Left renal cortex interstitium (tissue), 4 donors: ENCODE measurements at places on chromosomes 7 and 10. TPM values are rescaled to one million over a fixed set of nuclear protein-coding genes. Genes with fewer than 3 reads are reported as not detected.

Gene STN1
- polyA plus RNA-seq, result 25.9 TPM

Gene MALRD1
- 2.4 TPM for polyA plus RNA-seq

GRCh38 chr10:17882557-17882956 lies 69.2 kb upstream of the SLC39A12 start:
- DNase-seq, result no peak

GRCh38 chr10:128686630-128687278 lies 560.5 kb upstream of the MKI67 start:
- no peak for DNase-seq

GRCh38 chr7:101126651-101127459 lies at the start of gene SERPINE1:
TSS of gene SERPINE1 (plus strand) at chr7:101127104. CDS start at chr7:101128394, 1,290 bp downstream.
- DNase-seq, result peak; percentile 78

- no peak for DNase-seq
Measured at GRCh38 chr10:90964781-90965465, 44.0 kb upstream of the ANKRD1 start.

GRCh38 chr7:45648671-45648995 lies 74.5 kb downstream of the ADCY1 start:
- no peak for DNase-seq

GRCh38 chr7:12228024-12228423 lies 16.9 kb downstream of the TMEM106B start:
- no peak for DNase-seq
